Stimulated activated CD8-positive, alpha-beta memory T cell treated with anti-CD3 and anti-CD28 coated beads, Interleukin-4, amount 100 ng/mL, for 1 hour (primary cell): ENCODE measurements at places on chromosomes 3 and 15.

DNA sequence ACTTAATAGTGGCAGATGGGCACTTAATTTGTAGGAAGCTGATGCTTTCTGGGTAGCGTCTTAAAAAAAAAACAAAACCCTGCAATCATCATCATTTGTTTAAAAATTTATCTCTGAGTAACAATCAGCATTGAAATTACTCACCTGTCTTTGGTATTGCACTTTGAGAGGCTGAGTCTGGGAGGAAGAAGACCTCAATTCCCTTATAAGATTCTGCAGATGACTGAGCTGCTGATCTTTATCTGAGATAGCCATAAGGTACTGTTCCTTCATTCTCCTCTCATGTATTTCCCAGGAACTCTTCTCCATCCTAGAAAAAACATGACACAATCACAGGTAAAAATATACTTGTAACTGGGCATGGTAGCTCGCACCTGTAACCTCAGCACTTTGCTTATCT is 16.4 kb upstream of the HCLS1 start:
- no peak for DNase-seq

DNA sequence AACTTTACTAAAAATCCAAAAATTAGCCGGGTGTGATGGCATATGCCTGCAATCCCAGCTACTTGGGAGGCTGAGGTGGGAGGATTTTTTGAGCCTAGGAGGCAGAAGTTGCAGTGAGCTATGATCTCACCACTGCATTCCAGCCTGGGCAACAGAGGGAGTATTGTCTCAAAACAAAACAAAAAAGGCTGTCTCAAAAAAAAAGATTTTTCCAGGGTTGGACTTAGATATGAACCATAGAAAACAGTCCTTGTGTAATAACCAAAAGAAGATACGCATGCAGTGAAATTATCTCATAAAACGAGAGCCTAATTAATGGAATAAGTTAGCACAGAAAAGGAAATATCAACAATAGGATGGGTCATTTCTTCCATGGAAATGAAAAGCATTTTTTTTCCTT is 320.4 kb upstream of the RASGRP1 start:
- no peak for DNase-seq

GRCh38 chr15:94336817-94337467 is 105.6 kb downstream of the MCTP2 start:
- no peak for DNase-seq

DNA sequence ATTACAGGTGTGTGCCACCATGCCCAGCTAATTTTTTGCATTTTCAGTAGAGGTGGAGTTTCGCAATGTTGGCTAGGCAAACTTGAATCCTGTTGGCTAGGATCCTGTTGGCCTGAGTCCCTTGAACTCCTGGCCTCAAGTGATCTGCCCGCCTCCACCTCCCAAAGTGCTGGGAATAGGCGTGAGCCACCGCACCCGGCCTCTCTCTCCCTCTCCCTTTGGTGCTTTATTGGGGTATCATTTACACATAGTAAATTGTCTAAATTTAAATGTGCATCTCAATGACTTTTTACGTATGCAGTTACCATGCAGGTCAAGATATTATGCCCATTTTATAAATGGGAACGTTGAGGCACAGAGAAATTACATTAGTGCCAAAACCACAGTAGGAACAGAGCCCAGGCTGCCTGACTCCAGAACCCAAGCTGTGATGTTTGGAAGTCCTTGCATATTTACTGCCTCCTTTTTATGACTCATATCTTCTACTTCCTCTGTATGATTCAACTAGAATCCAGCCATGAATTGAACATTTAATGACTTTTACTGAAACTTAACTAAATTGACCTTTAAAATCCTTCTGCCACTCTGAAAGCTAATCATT is 34.0 kb upstream of the RPP14 start:
- no peak for DNase-seq

DNA sequence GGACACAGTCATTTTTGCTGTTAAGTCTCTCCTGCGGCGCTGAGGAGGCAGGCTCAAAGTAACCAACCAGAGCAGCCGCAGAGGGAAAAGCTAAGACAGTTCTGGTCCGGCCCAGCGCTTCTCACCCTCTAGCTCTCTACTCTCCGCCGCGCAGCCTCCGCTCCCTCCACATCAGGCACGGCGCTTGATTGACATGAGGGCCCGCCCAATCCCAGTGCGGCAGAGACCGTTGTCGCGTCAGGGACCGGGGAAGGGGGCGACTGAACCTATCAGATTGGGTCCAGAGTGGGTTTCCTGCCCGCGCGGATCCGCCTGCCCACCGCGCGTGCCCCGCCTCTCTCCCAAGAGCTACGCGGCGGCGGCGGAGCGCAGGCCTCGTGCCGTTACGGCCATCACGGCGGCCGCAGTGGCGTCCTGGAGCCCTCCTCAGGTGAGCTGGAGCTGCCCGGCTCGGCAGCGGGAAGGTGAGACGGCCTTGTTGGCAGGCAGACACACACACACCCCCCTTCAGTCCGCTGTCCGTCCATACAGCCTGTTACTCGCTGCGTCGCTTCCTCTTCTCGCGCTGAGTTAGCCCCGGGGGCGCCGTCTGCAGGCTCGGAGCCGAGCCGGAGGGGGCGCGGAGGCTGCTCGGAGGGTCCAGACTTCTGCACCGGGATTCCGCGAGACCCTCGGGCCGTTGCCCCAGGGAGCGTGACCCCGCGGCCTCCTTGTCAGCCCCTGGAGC is at the start of gene NCK1:
Gene NCK1 (plus strand): TSS at position 319 of the 727 bp plus-strand sequence. CDS start 65,794 bp downstream, outside the sequence.
- DNase-seq = peak; percentile 98

DNA sequence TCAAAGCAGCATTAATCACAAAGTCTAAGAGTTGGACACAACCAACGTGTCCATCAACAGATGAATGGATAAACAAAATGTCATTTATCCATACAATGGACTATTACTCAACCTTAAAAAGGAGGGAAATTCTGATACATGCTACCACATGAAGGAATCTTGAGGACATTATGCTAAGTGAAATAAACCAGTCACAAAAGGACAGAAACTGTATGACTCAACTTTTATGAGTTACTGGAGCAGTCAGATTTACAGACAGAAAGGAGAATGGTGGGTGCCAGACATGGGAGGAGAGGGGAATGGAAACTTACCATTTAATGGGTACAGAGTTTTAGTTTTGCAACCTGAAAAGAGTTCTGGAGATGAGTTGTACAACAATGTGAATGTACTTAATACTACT is 43.0 kb upstream of the SEC13 start:
- DNase-seq = no peak

- DNase-seq = no peak
Observed at GRCh38 chr3:192279664-192280063, 447.7 kb downstream of the FGF12 start.

- no peak for DNase-seq
Observed at GRCh38 chr3:80769683-80770082, 991.8 kb downstream of the GBE1 start.

- DNase-seq = no peak
Observed at GRCh38 chr3:137764001-137764433, at the start of gene SOX14. TSS of gene SOX14 (plus strand) at chr3:137764315. CDS start at chr3:137764785, 470 bp downstream.

- no peak for DNase-seq
Observed at GRCh38 chr3:50015918-50016317, 72.8 kb upstream of the RBM5 start.

- no peak for DNase-seq
Observed at GRCh38 chr3:109213321-109213720, 76.8 kb downstream of the C3orf85 start.

GRCh38 chr15:72342385-72342784 is 22.4 kb upstream of the CELF6 start:
- no peak for DNase-seq

DNA sequence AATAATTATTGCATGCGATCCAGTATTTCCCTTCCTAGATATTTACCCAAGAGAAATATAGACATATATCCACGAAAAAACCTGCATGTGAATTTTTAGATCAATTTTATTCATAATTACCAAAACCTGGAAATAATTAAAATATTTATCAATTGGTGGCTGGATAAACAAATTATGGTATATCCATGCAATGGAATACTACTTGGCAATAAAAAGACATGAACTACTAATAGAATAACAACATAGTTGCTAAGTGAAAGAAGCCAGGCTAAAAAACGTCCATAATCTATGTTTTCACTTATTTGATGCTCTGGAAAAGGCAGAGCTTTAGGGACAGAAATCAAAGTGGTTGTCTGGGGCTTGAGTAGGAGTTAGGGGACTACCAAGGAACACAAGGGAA is 20.7 kb downstream of the TEX9 start:
- DNase-seq = no peak

- no peak for DNase-seq
Observed at GRCh38 chr3:111714305-111714704, 119.2 kb upstream of the ZBED2 start.

DNA sequence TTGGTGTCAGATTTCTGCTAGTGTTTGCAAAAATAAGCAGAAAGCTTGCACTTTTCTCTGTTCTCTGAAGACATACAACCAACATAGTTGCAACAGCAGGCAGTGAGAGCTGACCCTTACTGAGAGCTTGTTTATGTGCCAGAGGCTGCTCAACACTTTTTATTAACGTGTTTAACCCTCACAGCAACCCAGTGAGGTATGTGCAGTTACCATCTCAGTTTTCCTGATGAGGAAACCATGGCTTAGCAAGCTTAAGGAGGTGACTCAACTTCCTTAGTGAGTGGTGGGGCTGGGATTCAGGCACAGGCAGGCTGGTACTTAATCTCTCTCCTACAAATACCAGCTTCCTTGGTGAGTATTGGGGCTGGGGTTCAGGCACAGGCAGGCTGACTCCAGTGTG is 158.1 kb upstream of the CTDSPL start:
- DNase-seq = no peak

DNA sequence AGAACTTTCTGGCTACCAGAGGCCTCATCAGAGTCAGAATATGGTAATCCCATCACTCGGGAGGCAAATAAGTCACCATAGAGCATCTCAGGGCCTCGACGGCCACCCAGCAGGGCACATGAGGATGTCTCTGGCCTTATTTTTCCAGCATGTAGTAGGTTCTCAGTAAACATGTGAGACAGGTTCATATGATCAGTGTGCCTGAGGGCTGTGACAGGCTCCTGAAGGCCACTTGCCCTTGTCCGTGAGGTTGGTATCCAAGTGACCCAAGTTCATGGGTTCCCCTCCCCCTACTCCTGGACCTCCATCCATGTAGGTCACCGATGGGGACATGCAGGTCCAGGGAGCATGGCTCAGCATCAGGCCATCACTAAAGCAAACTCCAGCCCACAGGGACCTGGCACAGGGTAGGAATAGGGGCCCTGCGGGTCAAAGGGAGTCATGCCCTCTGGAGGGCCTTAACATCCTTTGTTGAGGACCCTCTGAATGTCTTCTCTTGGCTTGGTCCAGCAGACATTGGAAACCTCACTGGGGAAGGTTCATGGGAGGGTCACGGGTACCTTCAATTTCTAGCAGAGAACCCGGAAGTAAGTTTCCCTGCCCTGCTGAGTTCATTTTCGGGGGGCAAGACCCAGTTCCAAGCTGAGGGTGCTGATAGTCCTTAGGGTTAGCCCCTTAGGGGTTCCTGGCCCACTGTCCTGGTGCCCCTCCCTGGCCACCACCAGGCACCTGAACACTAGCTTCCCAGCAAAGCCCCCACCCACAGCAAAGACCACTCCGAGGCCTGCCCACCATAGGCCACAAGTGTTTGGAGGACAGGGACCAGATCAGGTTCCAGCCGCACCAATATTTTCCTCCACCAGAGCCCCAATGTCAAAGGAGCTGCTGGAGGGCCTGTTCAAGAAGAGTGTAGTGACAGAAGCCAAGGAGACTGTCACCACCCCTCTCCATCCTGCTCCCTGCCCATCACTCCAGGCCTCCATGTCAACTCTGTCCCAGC is 61.1 kb downstream of the ZNF445 start:
- DNase-seq = no peak

DNA sequence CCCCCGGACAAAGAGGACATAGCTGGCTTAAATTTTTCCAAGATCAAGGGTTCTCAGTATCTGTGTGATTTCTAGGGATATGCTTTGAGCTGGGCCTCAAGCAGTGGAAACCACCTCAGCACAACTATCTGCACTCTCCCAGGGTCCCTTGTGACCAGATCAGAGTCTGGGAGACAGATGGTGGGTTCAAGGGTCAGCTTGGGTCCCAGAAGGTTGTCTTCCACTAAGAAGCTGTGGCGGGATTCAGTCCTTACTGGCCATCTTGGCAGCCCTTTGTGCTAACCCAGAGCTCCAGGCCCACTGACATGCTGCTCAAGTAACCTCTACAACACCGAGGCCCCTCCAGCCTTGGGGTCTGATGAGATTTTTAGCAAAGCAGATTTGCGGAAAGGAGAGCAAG is 2.7 kb downstream of the INSYN1 start:
- no peak for DNase-seq
